ENCODE measurements at places on chromosomes 11 and 22.

- DNase-seq, result no peak
These were observed 13.6 kb downstream of the DGCR8 start for GRCh38 chr22:20093418-20094196.

GRCh38 chr22:21446827-21447690 is 20.1 kb upstream of the TMEM191C start:
- DNase-seq, result no peak

DNA sequence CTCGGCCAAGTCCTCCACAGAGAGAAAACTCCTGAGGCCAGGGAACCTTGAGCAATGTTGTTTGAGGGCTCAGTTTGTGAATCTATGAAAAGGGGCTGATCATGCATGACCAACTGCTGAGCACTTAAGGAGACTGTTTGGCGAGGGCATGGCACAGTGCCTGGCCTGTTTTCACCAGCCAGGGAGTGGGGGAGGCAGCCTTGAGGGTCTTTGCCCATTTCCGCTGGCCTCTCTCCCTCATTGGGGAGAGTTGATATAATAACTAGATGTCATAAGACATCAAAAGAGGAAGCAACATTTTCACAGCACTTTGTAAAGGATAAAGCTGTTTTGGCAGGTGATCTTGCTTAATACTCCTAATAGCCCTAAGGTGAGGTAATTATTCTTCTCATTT is 110.6 kb downstream of the TP53I11 start:
- DNase-seq, result no peak

DNA sequence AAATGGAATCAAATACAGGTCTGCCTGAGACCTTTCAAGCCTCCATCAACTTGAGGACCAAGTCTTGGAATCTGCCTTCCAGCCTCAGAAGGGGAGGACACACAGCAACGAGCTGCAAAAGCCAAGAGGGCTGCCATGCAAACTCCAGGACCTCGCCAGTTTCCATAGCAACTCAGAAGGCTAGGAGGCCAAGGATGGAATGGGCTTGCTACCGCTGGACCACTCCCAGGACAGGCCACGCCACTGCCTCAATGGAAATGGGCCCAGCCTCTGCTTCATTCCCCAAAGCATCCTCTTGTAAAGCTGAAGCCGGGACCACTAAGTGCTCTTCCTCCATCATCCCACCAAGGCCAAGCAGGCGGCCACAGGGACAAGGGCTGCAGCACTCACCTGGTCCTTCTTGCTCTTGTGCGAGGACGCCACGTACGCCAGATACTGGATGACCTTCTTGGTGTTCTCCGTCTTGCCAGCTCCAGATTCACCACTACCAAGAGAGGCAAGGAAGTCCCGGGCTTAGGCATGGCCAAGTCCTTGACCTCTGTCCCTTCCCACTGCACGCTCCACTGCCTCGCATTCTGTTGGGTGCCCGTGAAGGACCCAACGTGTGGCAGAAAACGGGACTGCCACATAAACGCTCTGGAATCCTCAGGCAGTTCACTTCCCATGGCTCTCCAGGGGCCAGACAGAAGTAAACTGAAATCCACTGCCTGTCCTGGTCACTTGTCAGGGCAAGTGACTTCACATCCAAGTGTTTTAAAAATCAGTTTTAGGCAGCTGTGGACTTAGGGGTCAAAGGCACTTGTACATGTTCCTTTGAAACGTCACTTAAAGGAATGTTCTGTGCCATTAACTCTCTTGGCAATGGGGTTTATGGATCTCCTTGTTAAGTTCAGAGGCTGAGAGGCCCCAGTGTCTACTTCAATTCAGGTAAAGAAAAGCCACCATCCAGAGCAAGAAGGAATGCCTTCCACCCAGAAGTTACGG is 61.3 kb downstream of the MYH9 start:
- no peak for DNase-seq
